Pancreas (tissue), 10 donors: ENCODE measurements at places on chromosomes 1 and 21. TPM values are rescaled to one million over a fixed set of nuclear protein-coding genes. Genes with fewer than 3 reads are reported as not detected.

- H3K27ac ChIP-seq, result no peak overlapping the region
- H3K36me3 ChIP-seq, result no peaks in the 10 kb centered on the region
- peaks cover 13% of the 10 kb centered on the region for H3K4me1 ChIP-seq
- DNase-seq, result no peak
- H3K4me3 ChIP-seq, result no peak overlapping the region
These were observed 3.1 kb downstream of the CHD1L start for GRCh38 chr1:147245586-147246021.

- no peak overlapping the region for H3K4me3 ChIP-seq
- H3K4me1 ChIP-seq, result no peaks in the 10 kb centered on the region
- no peak overlapping the region for H3K27ac ChIP-seq
- no peaks in the 10 kb centered on the region for H3K27me3 ChIP-seq
These were observed 524.1 kb upstream of the CAMK1G start for GRCh38 chr1:209059376-209059775.

DNA sequence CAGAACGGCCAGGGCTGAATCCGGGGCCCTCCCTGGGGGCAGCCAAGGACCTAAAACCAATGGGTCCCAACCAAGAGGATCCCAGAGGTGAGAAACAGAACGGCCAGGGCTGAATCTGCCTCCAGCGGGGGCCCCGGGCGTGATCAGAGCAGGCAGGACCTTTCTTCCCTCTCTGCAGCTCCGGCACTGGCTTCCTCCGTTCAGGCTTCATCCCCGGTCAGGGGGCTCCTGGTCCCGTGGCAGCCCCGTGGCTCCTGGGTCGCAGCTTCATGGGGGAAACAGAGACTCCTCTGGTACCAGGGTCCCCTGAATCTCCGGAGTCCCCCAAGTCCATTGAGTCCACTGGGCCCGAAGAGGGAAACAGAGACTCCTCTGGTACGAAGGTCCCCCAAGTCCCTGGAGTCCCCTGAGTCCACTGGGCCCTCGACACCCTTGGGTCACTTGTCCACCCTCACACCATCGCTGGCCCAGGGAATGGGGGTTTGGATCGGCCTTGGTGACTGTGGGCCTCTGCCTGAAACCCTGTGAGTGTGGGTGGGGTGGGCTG, 60.1 kb downstream of the PRKCZ start:
- no peaks in the 10 kb centered on the region for H3K36me3 ChIP-seq
- no peak overlapping the region for H3K4me3 ChIP-seq
- H3K27me3 ChIP-seq, result no peaks in the 10 kb centered on the region
- peak; percentile 15 for DNase-seq
- no peak overlapping the region for H3K27ac ChIP-seq

GRCh38 chr1:155976062-155976912, 2.1 kb downstream of the ARHGEF2 start:
- no peaks in the 10 kb centered on the region for H3K4me1 ChIP-seq
- no peaks in the 10 kb centered on the region for H3K36me3 ChIP-seq
- peak overlapping the region; percentile 83 for H3K4me3 ChIP-seq
- DNase-seq, result no peak
- H3K27me3 ChIP-seq, result no peaks in the 10 kb centered on the region

VANGL1 gene
- 5.1 TPM for total RNA-seq

GRCh38 chr1:208868554-208868953, 624.4 kb upstream of the PLXNA2 start:
- no peaks in the 10 kb centered on the region for H3K36me3 ChIP-seq
- H3K27me3 ChIP-seq, result no peaks in the 10 kb centered on the region
- H3K4me1 ChIP-seq, result no peaks in the 10 kb centered on the region
- no peak for DNase-seq
- no peak overlapping the region for H3K4me3 ChIP-seq

- H3K27me3 ChIP-seq, result no peaks in the 10 kb centered on the region
- no peak for DNase-seq
- no peaks in the 10 kb centered on the region for H3K36me3 ChIP-seq
- no peak overlapping the region for H3K27ac ChIP-seq
- H3K4me1 ChIP-seq, result peaks cover 8% of the 10 kb centered on the region
- H3K4me3 ChIP-seq, result no peak overlapping the region
These were observed 25.1 kb downstream of the C2CD2 start for GRCh38 chr21:41928621-41929220.

GRCh38 chr21:45266518-45267389, 20.9 kb downstream of the POFUT2 start:
- H3K4me3 ChIP-seq, result no peak overlapping the region
- peaks cover 49% of the 10 kb centered on the region for H3K36me3 ChIP-seq
- no peak for DNase-seq
- no peaks in the 10 kb centered on the region for H3K27me3 ChIP-seq
- H3K27ac ChIP-seq, result no peak overlapping the region

GRCh38 chr1:235831148-235831547, 35.6 kb downstream of the LYST start:
- H3K27ac ChIP-seq, result no peak overlapping the region
- H3K36me3 ChIP-seq, result no peaks in the 10 kb centered on the region
- H3K4me3 ChIP-seq, result no peak overlapping the region

ZNF683 gene
- total RNA-seq, result 0.12 TPM

KCNJ9 gene
- total RNA-seq, result not detected

GRCh38 chr21:35924714-35925301, 135.5 kb downstream of the SETD4 start:
- no peaks in the 10 kb centered on the region for H3K4me1 ChIP-seq
- no peak overlapping the region for H3K4me3 ChIP-seq
- H3K27ac ChIP-seq, result peak overlapping the region; percentile 58
- DNase-seq, result no peak
- H3K36me3 ChIP-seq, result no peaks in the 10 kb centered on the region

TRIM46 gene
- 0.59 TPM for total RNA-seq

DNA sequence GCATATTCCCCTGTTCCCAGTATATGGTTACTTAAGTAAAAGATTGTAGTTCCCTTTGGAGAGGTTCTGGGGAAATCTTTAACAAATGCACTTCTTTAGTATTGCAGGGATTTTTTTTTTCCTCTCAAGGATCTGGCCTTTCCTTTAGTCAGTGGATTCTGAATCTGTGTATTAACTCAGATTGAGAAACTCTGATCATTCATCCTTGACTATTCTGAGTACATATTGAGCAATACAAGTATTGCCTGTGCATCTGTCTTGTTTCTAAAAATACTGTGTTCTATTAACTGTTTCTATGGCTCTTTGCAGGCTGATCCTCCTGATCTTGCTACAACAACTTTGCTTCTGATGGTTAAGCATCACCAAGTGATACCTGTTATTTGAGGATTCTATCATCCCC, 67.8 kb upstream of the FGGY start:
- H3K36me3 ChIP-seq, result no peaks in the 10 kb centered on the region
- no peaks in the 10 kb centered on the region for H3K27me3 ChIP-seq
- no peak overlapping the region for H3K4me3 ChIP-seq
- no peak for DNase-seq
- peaks cover 7% of the 10 kb centered on the region for H3K4me1 ChIP-seq

DNA sequence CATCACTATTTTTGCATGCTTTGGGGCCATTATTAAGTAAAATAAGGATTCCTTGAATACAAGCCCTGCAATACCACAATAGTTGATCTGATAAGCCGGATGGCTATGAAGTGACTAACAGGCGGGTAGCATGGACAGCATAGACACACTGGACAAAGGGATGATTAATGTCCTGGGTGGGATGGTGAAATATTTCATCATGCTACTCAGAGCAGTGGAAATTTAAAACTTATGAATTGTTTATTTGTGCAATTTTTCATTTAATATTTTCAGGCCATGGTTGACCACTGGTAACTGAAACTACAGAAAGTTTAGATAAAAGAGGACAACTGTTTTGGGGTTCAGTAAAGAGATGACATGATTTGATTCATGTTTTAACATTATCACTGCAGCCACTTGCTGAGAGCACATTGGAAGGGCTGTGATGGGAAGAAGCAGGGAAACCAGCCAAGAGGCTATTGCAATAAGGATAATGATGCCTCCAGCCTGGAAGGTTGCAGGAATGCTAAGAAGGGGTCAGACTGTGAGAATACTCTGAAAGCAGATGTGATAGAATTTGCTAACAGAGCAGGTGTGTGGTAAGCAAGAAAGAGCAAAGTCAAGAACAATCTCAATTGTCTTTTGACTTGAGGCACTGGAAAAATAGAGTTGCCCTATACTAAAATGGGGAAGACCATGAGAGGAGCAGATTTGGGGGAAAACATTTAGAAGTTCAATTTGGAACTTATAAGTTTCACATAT, 62.5 kb upstream of the TNFSF4 start:
- H3K27ac ChIP-seq, result no peak overlapping the region
- DNase-seq, result no peak
- no peaks in the 10 kb centered on the region for H3K27me3 ChIP-seq
- H3K4me3 ChIP-seq, result no peak overlapping the region
- H3K4me1 ChIP-seq, result no peaks in the 10 kb centered on the region

SH3D21 gene
- 1.1 TPM for total RNA-seq

GRCh38 chr1:26290122-26290881, 10.4 kb downstream of the SH3BGRL3 start:
- no peak overlapping the region for H3K27ac ChIP-seq
- H3K4me1 ChIP-seq, result no peaks in the 10 kb centered on the region

DNA sequence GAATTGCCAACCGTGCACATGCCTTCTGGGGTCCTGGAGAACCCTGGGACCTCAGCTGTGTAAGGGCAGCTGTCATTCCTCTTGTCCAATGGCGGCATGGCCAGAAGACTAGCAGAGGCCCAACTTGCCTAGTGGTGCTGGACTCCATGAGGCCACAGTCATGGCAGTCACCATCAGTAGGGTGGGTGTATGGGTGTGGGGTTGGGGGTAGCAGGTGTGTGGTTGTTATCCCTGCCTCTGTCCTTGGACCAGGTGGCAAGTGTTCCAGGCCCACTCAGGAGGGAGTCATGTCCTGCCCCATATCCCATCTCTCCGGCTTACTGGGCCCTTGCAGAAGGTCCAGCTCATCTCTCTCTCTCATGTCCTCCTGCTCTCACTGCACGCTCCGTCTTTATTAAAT, 1596.2 kb downstream of the MRPL39 start:
- H3K27ac ChIP-seq, result no peak overlapping the region
- no peak for DNase-seq
- no peaks in the 10 kb centered on the region for H3K4me1 ChIP-seq
- no peaks in the 10 kb centered on the region for H3K36me3 ChIP-seq
- no peaks in the 10 kb centered on the region for H3K27me3 ChIP-seq
- no peak overlapping the region for H3K4me3 ChIP-seq

PTP4A2 gene
- 73.2 TPM for total RNA-seq

GRCh38 chr1:241343956-241344355, 13.0 kb downstream of the RGS7 start:
- H3K27ac ChIP-seq, result no peak overlapping the region
- H3K4me3 ChIP-seq, result no peak overlapping the region
- no peak for DNase-seq
- H3K27me3 ChIP-seq, result no peaks in the 10 kb centered on the region

DNA sequence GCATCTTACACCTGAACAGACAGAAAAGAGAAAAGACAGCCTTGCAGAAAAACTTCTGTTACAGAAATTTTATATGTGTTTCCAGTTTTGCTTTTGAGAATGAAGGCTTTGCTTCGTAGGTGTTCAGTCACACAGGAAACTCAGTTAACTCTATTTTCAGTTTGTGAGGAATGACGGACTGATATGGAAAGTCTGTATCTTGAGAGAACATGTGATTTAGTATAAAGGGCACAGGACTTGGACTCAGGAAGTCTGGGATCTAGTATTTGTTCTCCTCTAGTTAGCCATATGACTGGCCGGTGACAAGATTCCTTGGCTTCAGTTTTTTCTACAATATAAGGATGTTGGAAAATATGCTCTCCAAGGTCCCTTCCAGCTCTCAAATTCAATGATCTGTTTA, 149.1 kb downstream of the OLFM3 start:
- no peak overlapping the region for H3K27ac ChIP-seq
- no peaks in the 10 kb centered on the region for H3K4me1 ChIP-seq
- no peak for DNase-seq
- H3K36me3 ChIP-seq, result no peaks in the 10 kb centered on the region
- no peak overlapping the region for H3K4me3 ChIP-seq
- peaks cover 9% of the 10 kb centered on the region for H3K27me3 ChIP-seq

WDR26 gene
- 40.9 TPM for total RNA-seq

- no peak overlapping the region for H3K27ac ChIP-seq
- H3K36me3 ChIP-seq, result no peaks in the 10 kb centered on the region
- H3K4me3 ChIP-seq, result no peak overlapping the region
- DNase-seq, result peak; percentile 62
These were observed 29.6 kb downstream of the NHLH2 start for GRCh38 chr1:115811140-115811828.

DNA sequence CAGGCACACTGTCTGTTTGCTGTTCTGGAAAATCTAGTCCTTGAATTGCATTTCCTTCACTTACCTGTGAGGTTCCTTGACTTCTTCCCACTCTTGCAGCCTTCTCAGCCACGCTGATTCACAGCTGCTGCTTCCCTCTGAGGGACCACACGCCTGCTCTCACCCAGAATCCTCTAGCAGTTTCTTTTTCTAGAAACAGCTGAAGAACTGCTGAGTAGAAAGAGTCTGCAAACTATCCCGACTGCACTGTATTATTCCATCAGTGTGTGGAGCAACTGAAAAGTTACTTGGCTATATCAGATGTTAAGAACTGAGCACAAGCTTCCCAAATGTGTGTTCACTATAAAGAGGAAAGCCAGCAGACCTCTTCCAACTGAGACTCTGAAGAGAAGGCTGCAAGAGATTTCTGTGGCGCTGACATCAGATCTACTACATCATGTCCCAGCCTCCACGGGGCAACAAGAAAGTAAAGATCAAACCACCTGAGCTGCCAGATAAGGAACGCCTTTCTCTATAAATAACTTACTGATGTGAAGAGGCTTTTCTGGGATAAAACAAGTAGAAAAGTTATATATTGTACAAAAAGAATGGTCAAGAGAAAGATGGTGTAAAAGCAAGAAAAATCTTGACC, 226.6 kb downstream of the RERE start:
- no peaks in the 10 kb centered on the region for H3K36me3 ChIP-seq
- DNase-seq, result no peak
- H3K27me3 ChIP-seq, result no peaks in the 10 kb centered on the region
- H3K4me3 ChIP-seq, result no peak overlapping the region
- H3K4me1 ChIP-seq, result peaks cover 14% of the 10 kb centered on the region

KIF2C gene
- not detected for total RNA-seq

GRCh38 chr1:47231301-47232186, 481 bp downstream of the TAL1 start:
- H3K4me3 ChIP-seq, result peak overlapping the region; percentile 8
- DNase-seq, result no peak
- H3K36me3 ChIP-seq, result no peaks in the 10 kb centered on the region
- no peak overlapping the region for H3K27ac ChIP-seq
- H3K27me3 ChIP-seq, result peaks cover 42% of the 10 kb centered on the region
- H3K4me1 ChIP-seq, result no peaks in the 10 kb centered on the region

DNA sequence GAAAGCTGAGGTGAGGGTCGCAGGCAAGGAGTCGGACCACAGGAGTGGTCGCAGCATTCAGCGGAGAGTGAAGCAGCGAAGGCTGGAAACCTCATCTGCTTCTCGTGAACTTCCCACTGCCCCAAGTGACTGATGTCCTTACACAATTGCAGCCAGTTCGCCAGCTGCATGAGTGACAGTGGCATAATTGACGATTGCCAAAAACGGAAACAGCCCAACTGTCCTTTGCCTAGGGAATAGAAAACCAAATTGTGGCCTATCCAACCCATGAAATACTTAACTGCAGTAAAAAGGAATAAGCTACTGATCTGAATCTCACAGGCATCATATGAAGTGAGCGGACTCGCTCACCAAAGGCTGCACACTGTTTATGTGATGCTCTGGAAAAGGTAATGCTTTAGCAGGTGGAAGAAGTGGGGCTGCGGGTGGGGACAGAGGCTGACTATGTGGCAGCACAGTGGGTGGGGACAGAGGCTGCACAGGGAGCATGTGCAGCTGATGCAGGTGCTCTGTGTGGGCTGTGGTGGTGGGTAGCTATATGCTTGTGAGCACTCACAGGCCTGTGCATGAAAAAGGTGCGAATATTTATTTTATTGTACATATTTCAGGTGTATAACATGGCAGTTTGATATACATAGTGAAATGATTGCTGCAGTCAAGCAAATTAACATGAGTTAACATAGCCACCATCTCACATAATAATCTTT, 4.2 kb upstream of the NLRP3 start:
- no peak for DNase-seq
- no peaks in the 10 kb centered on the region for H3K27me3 ChIP-seq
- H3K4me1 ChIP-seq, result no peaks in the 10 kb centered on the region
- no peak overlapping the region for H3K4me3 ChIP-seq
- H3K36me3 ChIP-seq, result no peaks in the 10 kb centered on the region
